Hepatic stellate cell (primary cell): ENCODE measurements at places on chromosomes 2 and 18.

DNA sequence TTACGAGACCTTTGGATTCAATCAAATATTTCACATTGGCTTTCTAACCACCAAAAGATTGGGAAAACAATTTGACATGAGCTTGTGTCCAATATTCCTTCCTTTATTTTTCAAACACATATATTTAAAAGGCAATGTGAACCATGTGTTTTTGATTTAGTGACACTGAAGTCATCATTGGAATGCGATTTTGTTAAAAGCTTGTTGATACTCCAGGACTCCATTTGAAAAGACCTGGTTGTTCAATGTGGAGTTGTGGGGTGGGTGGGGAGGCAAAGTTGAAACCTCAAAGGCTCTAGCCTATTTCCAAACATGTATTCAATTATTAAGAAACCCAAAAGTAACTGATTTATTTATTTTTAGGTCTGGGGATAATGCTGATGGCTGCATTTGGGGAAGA, 114.1 kb upstream of the TRIB2 start:
- DNase-seq, result no peak

DNA sequence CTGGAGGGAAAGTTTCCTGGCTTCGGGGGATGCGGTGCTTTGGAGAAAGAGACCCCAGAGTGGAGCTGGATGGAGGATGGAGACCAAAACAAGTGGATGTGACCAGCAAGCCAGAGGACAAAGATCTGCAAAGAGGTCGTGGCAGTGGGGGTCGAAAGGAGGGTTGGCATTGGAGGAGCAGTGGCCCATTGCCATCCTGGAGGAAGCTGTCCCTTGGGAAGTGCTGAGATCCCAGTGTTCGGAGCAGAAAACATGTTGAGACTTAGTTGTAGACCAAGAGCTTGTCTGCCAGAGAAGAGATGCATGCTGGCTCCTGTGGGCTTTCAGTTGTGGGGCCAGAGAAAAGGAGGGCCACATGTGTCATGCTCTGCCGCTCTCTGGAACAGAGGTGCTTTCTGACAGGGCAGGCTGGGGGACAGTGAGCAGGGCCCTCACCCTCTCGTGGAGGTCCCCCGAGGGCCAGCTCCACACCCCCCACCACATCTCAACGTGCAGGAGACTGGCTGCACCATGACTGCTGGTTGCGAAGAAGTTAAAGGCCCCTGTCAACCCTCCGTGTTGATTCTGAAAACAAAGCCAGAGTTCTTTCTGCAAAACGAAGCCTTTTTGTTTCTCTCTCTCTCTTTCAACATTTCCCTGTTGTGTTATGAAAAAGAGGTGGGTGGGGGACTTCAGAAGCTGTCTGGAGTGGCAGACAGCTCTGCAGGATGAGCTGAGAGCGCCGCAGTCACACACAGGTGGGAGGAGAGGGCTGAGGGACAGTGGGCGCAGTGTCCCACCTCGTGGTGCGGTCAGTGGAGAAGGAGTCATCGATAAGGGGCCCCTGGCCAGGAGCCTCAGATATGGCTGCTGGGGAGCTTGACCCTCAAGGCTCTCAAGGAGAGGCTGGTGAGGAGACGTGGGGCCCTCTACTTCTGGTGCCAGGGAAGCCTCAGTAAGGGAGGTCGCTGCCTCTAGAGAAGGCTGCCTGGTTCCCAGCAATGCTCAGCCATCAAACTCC, 77.6 kb upstream of the BCL2L11 start:
- no peak for DNase-seq

- no peak for DNase-seq
Measured at GRCh38 chr2:26072925-26073768, 39.3 kb downstream of the RAB10 start.

DNA sequence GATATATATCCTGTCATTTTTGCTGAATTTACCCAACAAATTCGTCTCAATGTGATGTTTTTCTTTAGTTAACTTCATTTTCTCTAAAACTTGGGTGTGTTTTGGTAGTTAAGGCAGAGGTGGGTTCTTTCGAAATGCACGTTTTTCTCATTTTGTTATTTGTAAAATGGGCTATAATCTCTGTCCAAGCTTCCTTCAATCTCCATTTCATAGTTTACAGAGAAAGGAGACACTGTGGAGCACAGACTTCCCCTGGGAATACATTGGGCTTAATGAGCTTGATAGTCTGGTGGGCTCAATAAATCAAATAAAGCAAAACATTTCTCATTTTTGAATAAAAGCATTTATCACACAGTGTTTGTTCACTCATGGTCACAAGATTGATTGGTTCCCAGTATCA, 145.1 kb downstream of the AGPS start:
- DNase-seq, result no peak

GRCh38 chr2:171509945-171510731, 12.1 kb upstream of the CYBRD1 start:
- no peak for DNase-seq

GRCh38 chr2:126715576-126716406, 59.8 kb downstream of the GYPC start:
- no peak for DNase-seq

DNA sequence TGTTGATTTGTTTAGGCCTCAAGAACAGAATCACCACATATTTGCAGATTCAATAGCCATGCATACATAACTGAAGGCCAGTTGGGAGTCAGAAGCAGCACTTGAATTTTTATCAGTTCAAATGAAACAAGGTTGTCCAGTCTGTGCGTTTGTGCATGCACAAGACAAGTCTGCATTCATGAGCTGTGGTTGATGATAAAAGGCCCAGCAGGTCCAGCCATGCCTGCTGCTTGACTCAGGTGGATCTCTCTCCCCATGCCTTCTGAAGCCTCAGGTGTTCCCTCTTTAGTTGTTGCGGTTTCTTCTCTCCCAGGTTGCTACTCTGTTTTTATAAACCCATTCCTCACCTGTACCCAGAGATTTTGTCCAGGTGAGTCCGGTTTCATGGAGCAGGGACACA, 124.5 kb downstream of the CCDC102B start:
- no peak for DNase-seq

- DNase-seq, result no peak
Measured at GRCh38 chr2:240685771-240686371, 3.2 kb upstream of the AQP12B start.

- DNase-seq, result no peak
Measured at GRCh38 chr18:10482363-10482984, 28.0 kb downstream of the APCDD1 start.

- DNase-seq, result no peak
Measured at GRCh38 chr2:233117811-233118647, 57.9 kb downstream of the INPP5D start.

GRCh38 chr2:86790676-86791572, at the start of gene CD8A:
TSS of gene CD8A (minus strand) at chr2:86790913. CDS start at chr2:86790825, 88 bp downstream.
- no peak for DNase-seq

DNA sequence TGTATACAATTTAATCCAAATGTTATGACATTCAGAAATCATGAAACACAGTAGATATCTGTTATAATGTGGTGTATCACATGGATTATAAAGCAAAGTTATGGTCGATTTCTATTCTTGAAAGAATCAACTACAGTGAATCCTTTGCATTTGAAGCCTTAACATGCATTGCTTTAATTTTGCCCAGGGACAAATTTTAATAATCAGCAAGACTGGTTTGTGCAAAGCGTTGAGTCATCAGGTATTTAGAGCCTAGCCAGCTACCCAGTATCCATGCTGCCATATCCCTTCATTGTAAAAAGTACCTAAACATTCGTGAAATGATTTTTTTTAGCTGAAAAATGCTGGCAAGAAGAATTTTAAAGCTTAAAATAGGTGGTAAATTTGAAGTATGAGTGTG, 8.9 kb upstream of the SPDYA start:
- DNase-seq, result no peak

DNA sequence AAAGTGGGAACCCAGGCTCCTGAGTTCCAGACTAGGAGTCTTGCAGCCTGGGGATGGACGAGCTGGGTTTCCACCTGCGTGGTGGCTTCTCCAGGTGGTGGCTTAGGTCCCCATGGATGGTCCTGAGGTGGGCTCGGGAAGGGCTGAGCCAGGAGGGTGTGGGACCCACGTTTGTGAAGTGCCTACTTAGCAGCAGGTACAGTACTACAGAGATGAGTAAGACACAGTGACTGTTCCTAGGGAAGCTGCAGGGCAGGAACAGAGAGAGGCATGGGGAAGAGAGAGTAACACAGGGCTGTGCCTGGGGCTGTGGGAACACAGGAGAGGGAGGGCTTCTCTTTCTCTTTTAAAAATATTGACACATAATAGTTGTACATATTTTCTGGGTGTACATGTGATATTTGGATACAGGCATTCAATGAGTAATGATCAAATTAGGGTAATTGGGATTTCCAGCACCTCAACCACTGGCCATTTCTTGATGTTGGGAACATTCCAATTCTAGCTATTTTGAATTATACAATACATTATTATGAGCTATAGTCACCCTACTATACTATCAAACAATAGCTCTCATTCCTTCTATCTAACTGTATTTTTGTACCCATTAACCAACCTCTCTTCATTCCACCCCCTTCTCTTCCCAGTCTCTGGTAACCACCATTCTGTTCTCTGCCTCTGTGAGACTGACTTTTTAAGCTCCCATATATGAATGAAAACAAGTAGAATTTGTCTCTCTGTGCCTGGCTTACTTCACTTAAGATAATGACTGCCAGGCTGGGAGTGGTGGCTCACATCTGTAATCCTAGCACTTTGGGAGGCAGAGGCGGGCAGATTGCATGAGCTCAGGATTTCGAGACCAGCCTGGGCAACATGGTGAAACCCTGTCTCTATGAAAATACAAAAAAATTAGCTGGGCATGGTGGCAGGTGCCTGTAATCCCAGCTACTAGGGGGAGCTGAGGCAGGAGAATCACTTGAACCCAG, 15.0 kb downstream of the TOGARAM2 start:
- no peak for DNase-seq

- no peak for DNase-seq
Measured at GRCh38 chr2:60565472-60565871, 12.0 kb upstream of the BCL11A start.

DNA sequence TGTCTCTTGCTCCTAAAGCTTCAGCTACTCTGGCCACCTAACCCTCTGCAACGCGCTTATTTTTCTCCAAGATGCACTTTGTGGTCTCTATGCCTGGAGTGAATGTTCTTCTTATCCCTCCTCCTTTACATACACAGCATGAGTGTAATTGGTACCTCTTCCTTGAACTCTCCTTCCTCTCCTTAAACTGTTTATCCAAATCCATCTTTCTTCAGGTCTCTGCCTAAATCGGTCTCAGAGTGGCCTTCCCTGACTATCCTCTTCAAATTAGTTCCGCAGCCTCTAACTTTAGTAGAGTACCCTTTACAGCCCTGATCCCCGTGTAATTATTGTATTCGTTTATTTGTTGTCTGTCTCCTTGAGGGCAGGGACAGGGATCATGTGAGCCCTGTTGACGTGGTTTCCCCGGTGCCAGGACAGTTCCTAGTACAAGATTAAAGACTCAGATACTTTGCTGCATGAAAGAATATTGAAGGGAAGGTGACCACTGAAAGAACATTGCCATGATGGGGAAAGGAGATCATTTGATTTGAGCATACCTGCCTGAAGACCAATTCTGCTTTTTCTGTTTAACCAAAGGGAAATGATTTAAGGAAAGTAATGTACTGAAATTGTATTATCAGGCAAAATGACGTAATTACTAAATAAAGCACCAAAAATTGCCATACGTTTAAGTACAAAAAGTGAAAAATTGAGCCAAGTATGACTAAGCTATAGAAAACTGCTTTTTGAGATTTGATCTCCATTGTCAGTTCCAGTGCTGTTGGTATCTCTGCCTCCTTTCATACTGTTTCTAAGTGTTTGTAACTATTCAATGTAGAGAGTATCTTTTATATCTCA, 1.2 kb downstream of the CNOT9 start:
- DNase-seq, result peak; percentile 34

DNA sequence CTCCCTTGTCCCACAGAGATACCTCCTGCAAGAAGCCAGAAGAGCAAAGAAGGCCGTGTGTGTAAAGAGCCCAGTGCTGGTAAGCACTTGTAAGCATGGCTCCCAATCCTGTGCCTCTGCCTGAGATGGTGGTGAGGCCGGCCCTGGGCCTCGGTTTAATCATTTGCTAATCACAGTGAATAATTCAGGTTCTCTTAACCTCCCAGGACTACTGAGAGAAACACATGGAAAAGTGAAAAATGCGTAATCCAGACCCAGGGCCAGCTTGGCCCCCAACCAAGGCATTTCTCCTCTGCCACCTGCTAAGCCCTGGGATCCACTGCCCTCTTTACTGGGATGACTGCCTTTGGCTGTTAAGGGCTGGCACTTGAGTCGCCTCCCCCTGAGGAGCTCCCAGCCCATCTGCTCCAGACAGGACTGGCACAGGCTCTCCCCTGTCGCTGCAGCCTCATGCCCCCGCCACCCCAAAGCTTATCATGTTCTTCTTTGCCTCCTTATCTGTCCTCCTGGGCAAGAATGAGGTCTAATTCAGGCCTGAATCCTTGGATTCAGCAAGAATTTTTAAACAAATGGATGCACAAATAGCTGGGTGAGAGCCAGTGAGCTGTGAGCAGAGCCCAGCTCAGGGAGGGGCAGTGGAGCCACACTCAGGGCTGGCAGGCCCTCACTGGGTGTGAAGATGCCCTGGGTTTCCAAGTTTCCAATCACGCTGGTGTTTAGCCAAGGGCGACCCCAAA, 193.9 kb upstream of the HS6ST1 start:
- no peak for DNase-seq

GRCh38 chr18:35553300-35553699, 28.2 kb upstream of the GALNT1 start:
- no peak for DNase-seq

GRCh38 chr2:204492417-204492816, 52.9 kb upstream of the PARD3B start:
- no peak for DNase-seq

- no peak for DNase-seq
Measured at GRCh38 chr2:95071856-95072255, 46.3 kb downstream of the MAL start.

DNA sequence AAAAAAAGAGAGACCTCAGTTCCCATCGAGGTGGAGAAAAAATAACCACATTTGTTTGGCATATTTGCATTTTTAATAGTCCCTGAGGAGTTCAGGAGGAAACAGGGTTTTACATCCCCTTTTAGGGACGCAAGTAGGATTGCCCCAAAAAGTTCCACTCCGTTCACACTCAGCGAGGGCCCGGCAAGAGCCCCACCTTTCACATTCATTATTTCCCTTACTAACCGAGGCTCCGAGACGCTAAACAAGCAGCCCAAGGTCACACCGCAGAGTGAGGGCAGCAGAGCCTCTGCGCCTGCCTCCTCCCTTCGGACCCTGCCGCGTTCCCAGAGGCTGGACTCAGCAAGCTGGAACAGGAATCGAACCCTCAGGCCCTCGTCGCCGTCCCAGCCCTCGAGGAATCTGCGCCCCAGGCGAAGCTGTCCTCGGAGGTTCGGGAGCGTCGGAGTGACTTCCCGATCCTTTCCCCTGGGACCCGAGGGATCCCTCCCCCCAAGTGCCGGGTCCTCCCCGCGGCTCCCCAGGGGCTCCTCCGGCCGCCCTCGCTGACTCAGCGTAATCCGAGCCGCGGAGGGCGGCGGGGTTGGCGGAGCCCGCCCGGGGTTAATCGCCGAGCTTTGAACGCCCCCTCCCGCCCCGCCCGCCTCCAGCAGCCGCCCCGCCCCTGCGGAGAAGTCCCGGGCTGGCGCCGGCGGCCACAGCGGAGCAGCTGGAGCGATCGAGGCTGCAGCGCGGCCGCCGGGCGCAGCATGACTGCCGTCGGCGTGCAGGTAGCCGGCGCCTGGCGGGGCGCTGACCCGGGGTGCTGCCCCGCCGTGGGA, at the start of gene TMEM37:
TSS of gene TMEM37 (plus strand) at position 700 of the 821 bp plus-strand sequence. CDS start at position 750, 50 bp downstream.
- DNase-seq, result peak; percentile 64
